ENCODE measurements at places on chromosomes 12 and 14. TPM values are rescaled to one million over a fixed set of nuclear protein-coding genes. Genes with fewer than 3 reads are reported as not detected.

The MANSC4 gene
- total RNA-seq, result not detected

The HCAR1 gene
- 4.4 TPM for total RNA-seq

DNA sequence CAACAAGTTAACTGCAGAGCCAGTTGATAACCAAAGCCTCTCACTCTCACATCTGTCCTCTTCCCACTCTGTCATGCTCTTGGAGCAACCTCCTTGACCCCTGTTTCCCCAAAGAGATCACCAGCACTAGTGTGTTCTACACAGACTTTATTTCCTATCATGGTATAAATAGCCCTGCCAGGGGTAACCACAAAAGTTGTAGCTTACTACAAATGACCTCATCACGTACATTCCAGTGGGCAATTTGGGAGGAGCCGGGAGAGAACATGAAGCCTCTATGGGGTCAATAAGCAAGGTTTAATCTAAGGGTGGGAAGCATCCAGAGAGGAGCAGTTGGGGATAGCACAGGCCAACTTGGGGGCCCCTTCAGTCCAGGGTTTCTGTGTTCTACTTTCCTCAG is 186.5 kb downstream of the KCNA5 start:
- H3K27me3 ChIP-seq, result no peaks in the 10 kb centered on the region
- no peaks in the 10 kb centered on the region for H3K36me3 ChIP-seq
- no peak overlapping the region for H3K27ac ChIP-seq
- H3K4me1 ChIP-seq, result no peaks in the 10 kb centered on the region

GRCh38 chr14:100285021-100285912 is 21.0 kb downstream of the SLC25A29 start:
- no peaks in the 10 kb centered on the region for H3K27me3 ChIP-seq
- peaks cover 27% of the 10 kb centered on the region for H3K4me1 ChIP-seq
- peak overlapping the region; percentile 77 for H3K4me3 ChIP-seq
- peak overlapping the region; percentile 95 for H3K27ac ChIP-seq
- DNase-seq, result peak; percentile 95

GRCh38 chr12:3456809-3457208 is 34.2 kb upstream of the PRMT8 start:
- no peak for DNase-seq
- no peak overlapping the region for H3K4me3 ChIP-seq
- H3K27ac ChIP-seq, result no peak overlapping the region
- H3K4me1 ChIP-seq, result no peaks in the 10 kb centered on the region
- H3K36me3 ChIP-seq, result no peaks in the 10 kb centered on the region
- H3K27me3 ChIP-seq, result no peaks in the 10 kb centered on the region

GRCh38 chr12:21710958-21711775 is 53.5 kb upstream of the LDHB start:
- H3K36me3 ChIP-seq, result no peaks in the 10 kb centered on the region
- DNase-seq, result no peak
- no peak overlapping the region for H3K4me3 ChIP-seq
- peak overlapping the region; percentile 50 for H3K27ac ChIP-seq
- no peaks in the 10 kb centered on the region for H3K4me1 ChIP-seq

DNA sequence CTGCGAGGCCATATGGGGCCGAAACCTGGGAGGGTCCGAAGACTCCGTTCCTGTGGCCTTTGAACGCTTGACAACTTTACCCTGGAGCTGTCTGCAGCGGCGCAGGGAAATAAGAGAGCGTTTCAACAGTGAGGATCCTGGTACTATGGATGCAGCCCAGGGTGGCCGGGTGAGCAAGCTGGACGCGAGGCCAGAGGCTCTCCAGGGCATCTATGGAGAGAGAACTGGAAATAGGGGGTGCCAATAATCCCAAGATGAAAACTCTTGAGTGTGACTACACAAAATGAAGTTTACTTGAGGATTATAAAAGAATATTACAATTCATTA is 1.1 kb upstream of the ABCC9 start:
- H3K36me3 ChIP-seq, result no peaks in the 10 kb centered on the region
- H3K27me3 ChIP-seq, result peaks cover 42% of the 10 kb centered on the region
- no peak for DNase-seq
- H3K4me1 ChIP-seq, result peaks cover 14% of the 10 kb centered on the region

DNA sequence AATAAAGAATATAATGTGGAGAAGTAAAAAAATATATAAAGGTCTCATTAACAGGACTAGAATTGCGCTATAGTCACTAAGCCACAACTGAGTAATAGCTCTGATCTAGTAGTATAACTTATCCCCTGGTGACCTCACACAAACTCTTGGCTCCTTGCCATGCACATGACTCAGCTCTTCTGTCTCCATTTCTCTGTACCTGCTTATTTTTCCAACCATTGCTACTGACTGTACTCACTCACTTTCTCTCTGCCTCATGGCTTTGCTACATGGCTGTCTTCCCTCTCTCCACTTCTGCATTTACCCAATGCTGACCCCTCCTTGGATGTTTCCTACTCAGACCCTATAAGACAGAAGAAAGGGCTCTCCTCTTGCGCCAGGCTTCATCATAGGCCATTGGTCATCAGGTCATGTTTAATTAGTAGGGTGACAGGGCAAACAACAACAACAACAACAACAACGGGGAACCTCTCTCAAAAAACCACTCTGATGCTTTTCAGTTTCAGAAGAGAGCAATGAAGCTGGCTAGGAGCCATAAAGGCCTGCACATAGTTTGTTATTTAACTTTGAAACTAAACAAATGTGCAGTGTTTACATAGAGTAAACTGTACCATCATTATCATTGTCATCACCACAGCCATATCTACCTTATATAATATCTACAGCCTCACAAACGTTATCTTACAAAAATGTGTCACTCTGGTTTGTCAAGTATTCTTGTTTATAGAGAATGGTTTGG is 25.6 kb upstream of the KRAS start:
- DNase-seq, result no peak
- H3K4me1 ChIP-seq, result no peaks in the 10 kb centered on the region
- no peaks in the 10 kb centered on the region for H3K27me3 ChIP-seq
- H3K36me3 ChIP-seq, result no peaks in the 10 kb centered on the region
- H3K27ac ChIP-seq, result no peak overlapping the region

GRCh38 chr14:68741839-68742470 is 50.9 kb downstream of the ZFP36L1 start:
- H3K36me3 ChIP-seq, result no peaks in the 10 kb centered on the region
- H3K4me1 ChIP-seq, result peaks cover 37% of the 10 kb centered on the region
- no peaks in the 10 kb centered on the region for H3K27me3 ChIP-seq
- peak; percentile 83 for DNase-seq
- no peak overlapping the region for H3K27ac ChIP-seq
